ENCODE measurements at places on chromosomes 5 and 9. TPM values are rescaled to one million over a fixed set of nuclear protein-coding genes. Genes with fewer than 3 reads are reported as not detected.

Gene AGXT2
- 33.8 TPM for polyA plus RNA-seq

Gene WDR38
- not detected for polyA plus RNA-seq

GRCh38 chr5:97172227-97172626 is 10.8 kb downstream of the RIOK2 start:
- no peaks in the 10 kb centered on the region for H3K4me1 ChIP-seq
- H3K27ac ChIP-seq = no peak overlapping the region
- H3K4me3 ChIP-seq = no peak overlapping the region

- no peak overlapping the region for H3K27ac ChIP-seq
- H3K27me3 ChIP-seq = no peaks in the 10 kb centered on the region
- H3K4me3 ChIP-seq = no peak overlapping the region
- H3K4me1 ChIP-seq = no peaks in the 10 kb centered on the region
- no peak for DNase-seq
- no peaks in the 10 kb centered on the region for H3K36me3 ChIP-seq
Measured at GRCh38 chr5:27315363-27316270, 277.2 kb upstream of the CDH9 start.

Gene C9orf153
- polyA plus RNA-seq = 0.22 TPM

Gene VCAN
- 82.7 TPM for polyA plus RNA-seq

Gene DOK3
- 4.7 TPM for polyA plus RNA-seq

DNA sequence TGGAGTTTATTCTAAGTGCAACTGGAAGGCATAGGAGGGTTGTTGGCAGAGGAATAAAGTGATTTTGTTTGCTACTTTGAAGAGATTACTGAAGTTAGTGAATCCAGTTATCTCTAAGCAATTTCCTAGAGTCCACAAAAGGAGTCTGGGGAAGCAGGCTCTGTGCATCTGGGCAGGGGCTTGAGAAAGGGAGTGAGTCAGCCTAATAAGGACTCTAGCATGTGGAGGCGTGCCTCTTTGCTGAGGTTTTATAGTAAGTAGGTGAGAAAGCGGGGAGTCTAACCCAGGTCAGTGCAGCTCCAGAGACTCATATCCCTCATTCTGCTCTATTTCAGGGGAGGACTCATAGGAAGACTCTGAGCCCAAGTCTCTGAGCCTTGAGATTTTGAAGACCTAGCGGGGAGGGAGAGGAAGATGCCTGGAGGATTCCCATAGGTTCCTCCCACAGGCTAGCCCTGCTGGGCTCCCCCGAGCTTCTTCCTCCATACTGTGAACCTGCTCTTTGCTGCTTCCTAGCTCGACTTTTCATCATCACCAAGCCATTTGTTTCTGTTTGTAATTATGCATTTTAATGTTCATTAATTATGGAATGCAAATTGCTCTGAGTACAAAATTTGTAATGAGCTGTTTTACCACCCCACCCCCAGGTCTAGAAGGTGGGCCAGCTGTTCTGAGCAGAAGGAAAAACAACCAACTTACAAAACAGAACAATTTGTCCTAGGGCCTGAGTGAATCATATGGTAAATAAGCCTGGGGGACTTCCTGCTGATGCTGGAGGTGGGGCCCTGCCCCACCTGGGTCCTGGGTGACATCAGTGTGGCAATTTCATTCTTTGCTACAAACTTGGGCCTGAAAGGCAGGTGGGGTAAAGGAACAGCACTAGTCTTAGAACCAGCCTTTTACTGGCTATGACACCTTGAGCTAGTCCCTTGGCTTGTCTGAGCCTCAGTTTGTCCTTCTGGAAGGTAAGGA is 150.2 kb downstream of the TRIM32 start:
- H3K36me3 ChIP-seq = no peaks in the 10 kb centered on the region
- no peak overlapping the region for H3K4me3 ChIP-seq
- H3K4me1 ChIP-seq = no peaks in the 10 kb centered on the region
- DNase-seq = no peak
- peaks cover 2% of the 10 kb centered on the region for H3K27me3 ChIP-seq
- H3K27ac ChIP-seq = no peak overlapping the region

DNA sequence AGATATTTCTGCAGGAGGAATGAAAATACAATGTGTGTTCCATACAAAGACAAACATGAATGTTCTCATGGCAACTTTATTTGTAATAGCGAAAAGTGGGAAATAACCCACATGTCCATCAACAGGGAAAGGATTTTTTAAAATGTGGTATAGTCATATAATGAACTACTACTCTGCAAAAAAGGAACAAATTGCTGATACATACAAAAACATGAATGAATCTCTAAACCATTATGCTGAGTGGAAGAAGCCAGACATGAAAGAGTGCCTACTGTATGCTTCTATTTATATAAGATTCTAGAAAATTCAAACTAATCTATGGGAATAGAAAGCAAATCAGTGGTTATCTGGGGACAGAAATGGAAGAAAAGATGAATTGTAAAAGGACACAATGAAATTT is 52.5 kb downstream of the CDKL3 start:
- no peaks in the 10 kb centered on the region for H3K4me1 ChIP-seq
- H3K4me3 ChIP-seq = no peak overlapping the region
- DNase-seq = no peak

- H3K4me1 ChIP-seq = peaks cover 37% of the 10 kb centered on the region
- no peak for DNase-seq
- no peak overlapping the region for H3K27ac ChIP-seq
Measured at GRCh38 chr9:132973713-132974112, 4.8 kb upstream of the GFI1B start.

- H3K36me3 ChIP-seq = no peaks in the 10 kb centered on the region
- peaks cover 21% of the 10 kb centered on the region for H3K4me1 ChIP-seq
- no peak for DNase-seq
- H3K27me3 ChIP-seq = peaks cover 14% of the 10 kb centered on the region
Measured at GRCh38 chr5:149268928-149269557, 2.6 kb upstream of the AFAP1L1 start.

Gene FCN1
- 0.55 TPM for polyA plus RNA-seq

DNA sequence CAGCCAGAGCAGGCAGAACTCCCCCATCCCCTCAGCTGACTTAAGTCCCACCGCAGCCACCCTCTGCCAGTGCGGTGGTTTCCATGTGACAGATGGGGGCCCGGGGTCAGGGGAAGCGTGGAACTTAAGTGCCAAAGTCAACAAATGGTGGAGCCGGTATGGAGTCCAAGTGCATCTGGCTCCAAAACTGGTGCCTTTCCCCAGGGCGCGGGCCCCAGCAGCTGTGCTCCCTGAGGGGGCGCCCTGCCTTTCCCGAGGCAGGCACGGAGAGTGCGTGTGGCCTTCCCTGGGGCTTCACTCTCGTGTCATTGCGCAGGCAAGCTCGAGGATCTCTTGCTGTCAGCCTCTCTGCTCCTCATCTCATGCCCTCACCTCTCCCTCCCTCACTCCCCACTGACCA is 33.8 kb downstream of the SLC46A2 start:
- H3K27me3 ChIP-seq = no peaks in the 10 kb centered on the region
- H3K4me1 ChIP-seq = no peaks in the 10 kb centered on the region
- H3K27ac ChIP-seq = no peak overlapping the region
- no peak for DNase-seq

Gene DDX4
- polyA plus RNA-seq = 0.10 TPM

DNA sequence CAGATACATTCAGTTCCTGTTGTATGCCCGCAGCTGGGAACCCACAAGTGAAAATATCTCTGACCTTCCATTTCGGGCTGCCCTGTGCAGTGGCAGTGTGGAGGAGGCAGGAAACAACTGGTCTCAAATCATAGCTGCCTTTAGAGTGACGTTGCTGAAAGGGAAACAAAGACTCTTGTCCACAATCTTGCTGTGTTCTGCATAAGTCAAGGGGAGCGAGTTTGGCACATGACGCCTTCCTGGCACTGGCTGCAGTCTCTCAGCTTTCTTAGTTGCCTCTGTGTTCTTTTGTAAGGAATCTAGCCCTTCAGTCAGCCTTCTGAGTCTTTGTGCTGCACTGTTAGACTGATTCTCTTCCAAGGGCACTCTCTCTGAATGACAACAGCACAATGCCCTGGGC is 24.0 kb downstream of the ADAMTS16 start:
- no peaks in the 10 kb centered on the region for H3K36me3 ChIP-seq
- H3K27me3 ChIP-seq = no peaks in the 10 kb centered on the region
- no peak overlapping the region for H3K27ac ChIP-seq
- no peaks in the 10 kb centered on the region for H3K4me1 ChIP-seq
- DNase-seq = no peak

All from large intestine (tissue), 12 donors.